CD4-positive, alpha-beta T cell (primary cell): ENCODE measurements at places on chromosomes 11 and 22.

GRCh38 chr11:118003456-118003855, 17.3 kb downstream of the IL10RA start:
- H3K4me3 ChIP-seq = no peak overlapping the region
- DNase-seq = no peak
- H3K27ac ChIP-seq = peak overlapping the region; percentile 76
- peaks cover 100% of the 10 kb centered on the region for H3K4me1 ChIP-seq

GRCh38 chr11:56474729-56475235, 1.6 kb upstream of the OR5M3 start:
- no peak overlapping the region for H3K27ac ChIP-seq
- H3K4me3 ChIP-seq = no peak overlapping the region
- H3K36me3 ChIP-seq = no peaks in the 10 kb centered on the region
- DNase-seq = no peak

- no peaks in the 10 kb centered on the region for H3K36me3 ChIP-seq
- peaks cover 19% of the 10 kb centered on the region for H3K4me1 ChIP-seq
- no peaks in the 10 kb centered on the region for H3K27me3 ChIP-seq
- H3K27ac ChIP-seq = no peak overlapping the region
- DNase-seq = no peak
These were observed 102.2 kb upstream of the NNMT start for GRCh38 chr11:114193730-114194679.

DNA sequence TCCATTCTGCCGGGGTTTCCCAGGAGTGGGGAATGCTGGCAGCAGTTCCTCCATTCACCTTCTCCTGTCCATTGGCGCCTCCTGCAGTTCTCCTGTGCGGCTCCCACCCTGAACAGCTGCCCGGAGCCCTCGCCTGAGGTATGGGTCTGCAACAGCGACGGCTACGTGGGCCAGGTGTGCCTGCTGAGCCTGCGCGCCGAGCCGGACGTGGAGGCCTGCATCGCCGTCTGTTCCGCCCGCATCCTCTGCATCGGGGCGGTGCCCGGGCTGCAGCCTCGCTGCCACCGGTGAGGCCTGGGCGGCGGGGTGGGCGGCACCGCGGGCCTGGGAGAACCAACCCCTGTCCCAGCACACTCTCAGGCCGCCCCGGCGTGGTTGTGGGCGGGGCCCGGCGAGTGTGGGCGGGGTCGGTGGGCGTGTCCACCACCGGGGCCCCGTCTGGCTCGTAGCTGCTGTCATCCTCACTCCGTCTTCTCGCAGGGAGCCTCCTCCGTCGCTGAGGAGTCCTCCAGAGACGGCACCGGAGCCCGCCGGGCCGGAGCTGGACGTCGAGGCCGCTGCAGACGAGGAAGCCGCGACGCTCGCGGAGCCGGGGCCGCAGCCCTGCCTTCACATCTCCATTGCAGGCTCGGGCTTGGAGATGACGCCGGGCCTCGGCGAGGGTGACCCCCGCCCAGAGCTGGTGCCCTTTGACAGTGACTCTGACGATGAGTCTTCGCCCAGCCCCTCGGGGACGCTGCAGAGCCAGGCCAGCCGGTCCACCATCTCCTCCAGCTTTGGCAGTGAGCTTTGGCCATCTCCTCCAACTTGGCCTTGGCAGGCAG, 14.0 kb upstream of the RELT start:
- H3K36me3 ChIP-seq = no peaks in the 10 kb centered on the region
- DNase-seq = no peak
- H3K4me1 ChIP-seq = peaks cover 21% of the 10 kb centered on the region
- H3K27ac ChIP-seq = no peak overlapping the region
- no peak overlapping the region for H3K4me3 ChIP-seq

GRCh38 chr11:116166573-116167465, 606.0 kb downstream of the BUD13 start:
- H3K27me3 ChIP-seq = peaks cover 2% of the 10 kb centered on the region
- no peak overlapping the region for H3K27ac ChIP-seq
- H3K4me3 ChIP-seq = no peak overlapping the region
- H3K36me3 ChIP-seq = no peaks in the 10 kb centered on the region
- DNase-seq = no peak

DNA sequence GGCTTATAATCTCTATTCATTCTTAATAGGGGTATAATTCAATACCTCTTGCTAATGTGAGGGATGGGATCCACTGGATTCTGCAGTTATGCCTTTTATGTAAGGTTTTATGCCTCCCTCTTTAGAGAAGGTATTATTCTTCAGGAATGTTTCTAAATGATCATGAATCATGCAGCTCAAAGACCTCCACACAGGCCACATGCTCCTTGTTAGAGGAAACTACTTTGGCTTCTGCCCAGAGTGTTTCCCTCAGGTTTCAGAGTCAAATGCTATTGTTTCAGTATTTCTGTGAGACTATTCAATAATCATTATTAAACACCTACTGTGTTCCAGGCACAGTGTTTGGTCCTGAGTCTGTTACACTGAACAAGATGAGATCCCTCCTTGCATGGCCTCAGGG, 115.9 kb downstream of the RAB38 start:
- no peak overlapping the region for H3K27ac ChIP-seq
- H3K4me3 ChIP-seq = no peak overlapping the region
- H3K27me3 ChIP-seq = no peaks in the 10 kb centered on the region
- DNase-seq = no peak
- H3K36me3 ChIP-seq = no peaks in the 10 kb centered on the region

DNA sequence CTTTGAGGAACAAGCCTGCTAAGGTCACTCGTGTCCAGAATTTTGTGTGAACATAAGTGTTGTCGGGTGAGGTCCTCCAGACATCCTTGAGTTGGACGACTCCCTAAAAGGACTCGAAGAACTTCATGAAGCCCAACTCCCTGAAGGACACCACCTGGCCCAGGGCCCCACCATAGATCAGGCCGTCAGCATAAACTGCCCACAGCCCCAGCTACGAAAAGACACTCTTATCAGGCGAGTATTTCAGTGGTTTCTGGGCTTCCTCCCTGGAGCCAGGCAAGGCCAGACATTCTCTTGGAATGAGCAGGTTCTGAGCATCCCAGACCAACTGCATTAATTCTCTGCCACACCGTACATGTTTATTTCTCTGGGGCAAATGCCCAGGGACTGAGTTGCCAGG, 170.1 kb downstream of the IGLL1 start:
- no peaks in the 10 kb centered on the region for H3K27me3 ChIP-seq
- no peaks in the 10 kb centered on the region for H3K36me3 ChIP-seq
- H3K4me1 ChIP-seq = no peaks in the 10 kb centered on the region
- H3K4me3 ChIP-seq = no peak overlapping the region
- DNase-seq = no peak
- H3K27ac ChIP-seq = no peak overlapping the region

GRCh38 chr22:37383341-37383740, 43.9 kb downstream of the ELFN2 start:
- DNase-seq = no peak
- H3K27ac ChIP-seq = no peak overlapping the region
- H3K36me3 ChIP-seq = no peaks in the 10 kb centered on the region
- H3K27me3 ChIP-seq = peaks cover 6% of the 10 kb centered on the region

DNA sequence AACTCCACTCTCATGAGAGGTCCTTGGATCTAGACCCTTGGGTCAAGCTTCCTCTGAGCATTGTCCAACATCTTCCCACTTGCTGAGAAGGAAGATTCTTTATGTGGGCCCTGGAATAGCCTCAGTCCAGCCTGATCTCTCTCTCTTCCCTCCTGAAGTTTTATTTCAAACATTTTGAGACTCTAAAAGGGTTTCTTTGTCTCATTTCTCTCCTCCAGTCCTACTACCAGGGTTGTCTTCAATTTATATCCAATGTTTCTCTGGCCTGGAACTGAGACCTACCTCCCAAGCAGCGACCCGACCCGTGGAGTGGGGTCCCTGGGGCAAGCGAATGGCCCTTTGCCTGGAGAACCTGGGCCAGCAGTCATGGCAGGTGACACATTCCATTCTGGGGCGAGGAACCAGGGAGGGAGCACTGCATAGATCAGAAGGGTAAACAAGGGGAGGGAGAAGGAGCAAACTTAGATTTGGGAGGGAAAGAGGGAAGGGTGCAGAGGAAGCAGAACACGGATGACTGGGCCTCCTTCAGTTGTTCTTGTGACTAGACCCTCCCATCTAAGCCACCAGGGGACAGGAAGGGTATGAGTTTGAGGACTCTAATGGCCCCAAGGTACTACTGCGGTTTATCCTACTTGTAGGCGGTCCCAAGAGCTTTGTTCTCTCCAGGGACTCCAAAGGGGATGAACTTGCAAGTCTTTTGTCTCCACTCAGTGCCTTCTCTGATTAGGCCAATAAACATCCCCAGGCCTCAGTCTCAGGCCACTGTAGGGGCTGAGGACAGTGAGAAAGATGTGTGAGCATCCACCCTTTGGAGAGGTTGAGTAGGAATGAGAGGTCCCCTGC, 14.2 kb upstream of the PRAME start:
- H3K36me3 ChIP-seq = no peaks in the 10 kb centered on the region
- H3K4me3 ChIP-seq = no peak overlapping the region
- no peaks in the 10 kb centered on the region for H3K4me1 ChIP-seq
- peaks cover 6% of the 10 kb centered on the region for H3K27me3 ChIP-seq
- DNase-seq = no peak
- no peak overlapping the region for H3K27ac ChIP-seq

DNA sequence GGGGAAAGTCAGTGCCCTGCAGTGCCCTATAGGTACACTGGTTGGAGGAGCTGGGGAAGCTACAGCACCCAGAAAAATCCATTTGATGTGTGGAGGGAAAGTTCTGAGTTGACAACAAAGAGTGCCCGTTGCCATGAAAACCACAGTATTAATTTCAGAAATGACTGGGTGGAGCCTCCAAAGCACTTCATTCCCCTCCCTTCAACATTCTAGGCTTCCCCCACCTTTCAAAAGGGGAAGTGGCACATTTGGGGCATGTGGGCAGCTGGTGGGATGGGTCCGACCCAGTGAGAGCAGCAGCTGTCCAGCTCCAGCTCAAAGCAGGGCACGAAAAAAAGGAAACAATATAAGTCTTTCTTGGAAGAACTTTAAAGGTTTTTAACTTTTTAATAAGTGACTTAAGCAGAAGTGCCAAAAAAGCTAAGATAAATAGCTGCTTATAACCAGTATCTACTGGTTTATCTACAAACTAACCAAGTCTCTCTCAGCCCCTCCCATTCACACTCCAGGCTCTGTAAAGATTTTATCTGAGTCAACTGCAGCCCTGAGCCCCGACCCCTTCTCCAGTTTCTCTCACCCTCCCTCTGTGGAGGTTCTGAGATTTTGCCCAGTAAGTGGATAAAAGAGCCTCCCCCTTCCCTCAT, 9.0 kb upstream of the AHNAK start:
- H3K4me3 ChIP-seq = peak overlapping the region; percentile 49
- H3K36me3 ChIP-seq = peaks cover 21% of the 10 kb centered on the region
- peak overlapping the region; percentile 96 for H3K27ac ChIP-seq
- no peaks in the 10 kb centered on the region for H3K27me3 ChIP-seq
- H3K4me1 ChIP-seq = peaks cover 99% of the 10 kb centered on the region

DNA sequence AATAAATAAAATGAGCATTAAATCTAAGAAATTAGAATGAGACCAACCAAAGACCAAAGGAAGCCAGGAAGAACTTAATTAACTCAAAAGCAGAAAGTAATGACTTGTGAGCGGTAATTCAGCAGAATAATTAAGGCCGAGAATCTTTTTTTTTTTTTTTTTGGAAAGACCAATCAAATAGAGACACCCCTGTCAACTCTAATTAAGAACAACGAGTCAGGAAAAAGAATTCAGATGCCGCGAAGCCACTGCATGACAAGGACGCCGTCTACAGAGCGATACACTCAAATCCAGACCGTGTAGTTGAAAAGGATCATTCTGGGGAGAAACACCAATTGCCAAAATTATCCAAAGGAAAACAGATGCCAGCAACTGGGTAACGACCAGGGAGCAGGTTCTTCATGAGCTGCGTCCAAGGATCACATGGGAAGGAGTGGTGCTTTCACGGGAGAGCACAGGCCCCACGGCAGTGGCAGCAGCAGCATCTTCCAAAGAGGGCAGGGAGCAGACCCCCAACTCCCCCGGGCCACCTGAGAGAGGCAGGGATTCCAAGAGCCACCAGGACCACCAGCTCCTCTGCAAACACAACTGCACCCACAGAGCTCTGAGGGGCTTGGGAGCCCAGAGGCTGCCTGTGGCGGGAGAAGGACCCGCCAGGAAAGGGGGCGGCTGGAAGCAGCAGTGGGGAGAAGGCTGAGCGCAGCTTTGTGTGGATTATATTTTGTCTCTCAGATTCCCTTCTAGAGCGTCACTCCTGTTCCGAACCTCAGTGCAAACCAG, 469.8 kb downstream of the BRD1 start:
- H3K4me3 ChIP-seq = no peak overlapping the region
- H3K27me3 ChIP-seq = peaks cover 13% of the 10 kb centered on the region
- no peak overlapping the region for H3K27ac ChIP-seq
- DNase-seq = no peak
- no peaks in the 10 kb centered on the region for H3K36me3 ChIP-seq
- H3K4me1 ChIP-seq = no peaks in the 10 kb centered on the region

DNA sequence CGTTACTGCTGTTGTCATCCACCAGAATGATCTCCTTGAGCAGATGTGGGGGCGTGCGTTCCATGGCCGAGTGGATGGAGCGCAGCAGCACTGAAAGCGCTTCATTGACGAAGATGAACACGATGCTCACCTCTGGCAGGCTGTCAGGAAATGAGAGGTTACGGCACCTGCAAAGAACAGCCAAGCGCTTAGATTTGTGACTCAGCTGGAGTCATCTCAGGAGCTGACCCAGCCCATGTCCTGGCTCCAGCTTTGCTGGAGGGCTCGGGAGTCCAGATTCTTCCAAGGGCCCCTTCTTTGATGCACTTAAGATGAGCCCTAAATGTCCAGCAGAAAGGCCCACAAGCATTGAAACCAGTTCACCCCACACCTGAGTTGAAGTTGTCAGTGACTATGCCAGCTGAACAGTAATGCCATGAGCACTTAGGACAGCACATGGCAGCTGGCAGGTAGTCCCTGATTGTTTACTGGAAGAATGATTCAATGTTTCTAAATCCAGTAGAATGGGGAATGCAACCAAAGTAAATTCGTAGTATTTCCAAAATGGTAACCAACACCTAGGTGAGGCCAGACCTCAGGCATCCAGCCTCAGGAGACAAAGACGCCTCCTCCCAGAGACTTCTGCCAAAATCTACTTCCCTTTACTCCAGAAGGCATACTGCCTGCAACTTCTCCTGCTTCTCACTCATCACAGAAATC, 79.7 kb upstream of the CSNK2A3 start:
- H3K36me3 ChIP-seq = no peaks in the 10 kb centered on the region
- H3K27me3 ChIP-seq = peaks cover 6% of the 10 kb centered on the region
- no peaks in the 10 kb centered on the region for H3K4me1 ChIP-seq
- H3K4me3 ChIP-seq = no peak overlapping the region
